Stimulated activated CD8-positive, alpha-beta memory T cell treated with anti-CD3 and anti-CD28 coated beads, Interleukin-4, amount 100 ng/mL, for 24 hours (primary cell): ENCODE measurements at places on chromosomes 13 and 19.
A peak's percentile ranks its signal among the peaks of the same experiment; 100 is the strongest.

DNA sequence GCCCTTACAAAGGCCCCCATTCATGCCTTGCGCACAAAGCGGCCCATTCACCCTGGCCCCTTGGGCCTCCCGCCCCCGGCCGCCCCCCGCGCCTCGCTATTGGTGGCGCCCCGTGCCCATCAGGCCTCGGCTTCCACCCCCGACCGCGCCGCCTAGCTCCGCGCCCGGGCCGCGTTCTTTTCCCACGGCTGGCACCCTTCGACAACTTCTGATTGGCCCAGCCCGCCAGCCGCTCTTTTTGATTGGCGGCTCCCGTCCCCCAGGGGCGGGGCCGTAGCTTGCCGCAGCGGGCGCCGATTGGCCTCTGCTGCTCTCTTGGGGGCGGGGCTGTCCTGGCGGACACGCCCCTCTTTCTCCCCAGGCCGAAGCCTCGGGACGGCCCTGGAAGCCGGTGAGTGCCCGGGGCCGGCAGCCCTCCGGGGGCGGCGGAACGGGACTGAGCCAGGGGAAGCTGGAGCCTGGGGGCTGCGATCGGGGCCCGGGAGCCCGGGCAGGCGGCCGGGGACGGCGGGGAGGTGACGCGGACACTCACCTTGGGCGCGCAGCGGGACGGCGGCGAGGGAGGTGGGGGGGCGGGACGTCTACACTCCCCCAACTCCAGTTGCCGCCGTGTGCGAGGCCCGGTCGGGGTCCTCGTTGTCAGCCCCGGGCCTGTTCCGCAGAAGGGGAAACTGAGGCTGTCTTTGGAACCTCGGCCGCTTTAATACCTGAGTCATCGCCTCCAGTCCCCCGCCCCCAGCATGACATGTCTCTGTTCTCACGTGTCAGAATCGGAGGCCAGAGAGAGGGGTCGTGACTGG, at the start of gene MYH14:
Gene MYH14 (plus strand): TSS at position 342 of the 800 bp plus-strand sequence. CDS start 6,744 bp downstream, outside the sequence.
- peak; percentile 2 for DNase-seq

- no peak for DNase-seq
Observed at GRCh38 chr19:34391813-34392212, 12.4 kb upstream of the PDCD2L start.

- no peak for DNase-seq
Observed at GRCh38 chr19:19006213-19006612, 27.1 kb downstream of the SUGP2 start.

GRCh38 chr13:109715902-109716301, 70.5 kb downstream of the IRS2 start:
- no peak for DNase-seq

GRCh38 chr13:40596484-40596883, 70.0 kb downstream of the FOXO1 start:
- DNase-seq: no peak

GRCh38 chr19:47495478-47496372, 11.7 kb upstream of the KPTN start:
- no peak for DNase-seq

GRCh38 chr19:43028866-43029265, 2.6 kb upstream of the PSG11 start:
- DNase-seq: no peak

GRCh38 chr19:30393046-30393445, 20.9 kb downstream of the ZNF536 start:
- DNase-seq: no peak

DNA sequence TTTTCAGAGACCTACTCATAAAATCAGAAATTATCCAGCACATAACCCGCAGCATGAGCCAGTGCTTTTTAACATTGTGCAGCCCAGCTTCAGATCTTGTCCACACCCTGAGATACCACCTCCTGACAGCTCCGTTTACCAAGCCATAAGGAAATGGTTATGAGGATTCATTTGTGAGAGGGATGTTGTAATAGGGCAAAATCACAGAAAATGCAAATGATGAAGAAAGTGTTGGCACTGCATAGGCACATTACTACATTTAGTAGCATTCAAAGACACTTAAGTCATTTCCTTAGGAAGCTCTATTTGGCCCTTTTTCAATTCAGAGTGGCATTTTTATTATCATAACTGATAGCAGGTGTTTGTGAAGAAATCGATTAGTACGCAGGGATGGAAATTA, 277.5 kb downstream of the DNAJC15 start:
- DNase-seq: no peak

- DNase-seq: no peak
Observed at GRCh38 chr19:1017115-1017905, 3.6 kb downstream of the TMEM259 start.

DNA sequence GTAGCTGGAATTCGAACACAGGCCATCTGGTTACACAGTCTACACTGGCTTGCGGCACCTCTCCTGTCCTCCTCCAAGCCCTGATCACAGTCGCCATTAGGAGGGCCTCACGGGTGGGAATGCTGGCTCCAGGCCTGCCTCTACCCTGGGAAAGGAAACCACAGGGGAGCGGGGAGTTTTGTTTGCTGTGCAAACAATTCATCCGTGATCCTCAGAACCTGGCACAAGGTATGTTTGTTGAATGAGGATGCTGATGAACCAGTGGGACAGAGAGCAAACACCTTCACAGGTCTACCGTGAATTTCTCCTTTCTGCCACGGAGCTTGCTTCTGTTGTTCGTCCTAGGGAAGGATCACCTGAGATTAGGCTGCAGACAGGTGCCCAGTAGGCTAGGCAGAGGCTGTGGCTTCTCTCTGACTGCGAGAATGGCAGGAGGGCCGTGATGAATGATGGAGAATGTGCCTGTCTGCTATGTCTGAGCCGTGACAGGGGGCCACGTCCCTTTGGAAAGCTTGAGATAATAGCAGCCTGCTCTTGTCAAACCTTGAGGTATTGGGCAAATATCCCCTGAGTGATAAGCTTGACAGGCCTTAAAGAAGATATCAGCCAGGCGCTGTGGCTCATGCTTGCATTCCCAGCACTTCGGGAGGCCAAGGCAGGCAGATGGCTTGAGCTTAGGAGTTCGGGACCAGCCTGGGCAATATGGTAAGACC, 36.7 kb downstream of the PIN1 start:
- DNase-seq: no peak

DNA sequence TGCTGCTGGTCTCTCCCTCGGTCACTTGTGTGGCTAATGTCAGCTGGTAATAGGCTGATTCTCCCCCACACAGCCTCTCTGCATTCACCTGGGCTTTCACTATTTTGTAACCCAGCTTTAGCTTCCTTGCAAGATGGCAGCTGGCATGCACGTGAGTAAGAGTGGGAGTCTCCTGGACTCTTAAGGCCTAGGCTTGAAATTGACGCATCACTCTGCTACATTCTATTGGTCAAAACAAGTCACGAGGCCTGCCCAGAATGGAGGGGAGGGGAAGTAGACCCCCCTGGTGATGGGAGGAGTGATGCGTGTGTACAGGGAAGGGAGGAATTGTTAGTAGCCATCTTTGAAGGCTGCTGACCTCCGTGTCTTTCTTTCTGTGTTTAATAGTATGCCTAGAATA, 24.9 kb upstream of the PNMA8B start:
- DNase-seq: no peak

DNA sequence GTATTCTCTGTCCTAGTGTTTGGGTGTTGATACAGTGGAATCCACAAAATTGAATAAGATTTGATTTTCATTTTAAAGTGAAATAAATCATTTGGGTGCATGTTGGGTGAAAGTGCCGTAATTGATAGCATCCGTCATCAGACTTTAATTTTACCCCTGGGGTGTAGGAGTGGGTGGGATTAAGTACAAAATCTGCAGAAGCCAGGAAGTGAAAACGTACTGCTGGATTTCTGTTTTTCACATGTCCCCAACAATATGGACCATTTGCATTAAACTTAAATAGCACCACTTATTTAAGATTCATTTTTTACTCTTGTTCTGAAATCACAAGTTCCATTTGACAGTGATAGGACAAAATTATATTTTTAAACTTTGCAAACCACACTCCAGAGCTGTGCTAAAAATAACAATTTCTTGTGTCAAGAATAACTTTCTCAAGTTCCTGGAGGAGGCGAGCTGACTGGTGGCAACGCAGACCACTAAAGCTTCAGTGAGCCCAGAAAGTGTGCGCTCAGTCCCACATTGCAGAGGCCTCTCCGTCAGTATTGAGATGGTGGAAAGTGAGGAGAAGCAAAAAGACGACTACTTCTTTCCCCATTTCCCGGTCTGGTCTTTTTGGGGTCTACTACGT, 71.3 kb downstream of the ARHGEF7 start:
- DNase-seq: no peak

DNA sequence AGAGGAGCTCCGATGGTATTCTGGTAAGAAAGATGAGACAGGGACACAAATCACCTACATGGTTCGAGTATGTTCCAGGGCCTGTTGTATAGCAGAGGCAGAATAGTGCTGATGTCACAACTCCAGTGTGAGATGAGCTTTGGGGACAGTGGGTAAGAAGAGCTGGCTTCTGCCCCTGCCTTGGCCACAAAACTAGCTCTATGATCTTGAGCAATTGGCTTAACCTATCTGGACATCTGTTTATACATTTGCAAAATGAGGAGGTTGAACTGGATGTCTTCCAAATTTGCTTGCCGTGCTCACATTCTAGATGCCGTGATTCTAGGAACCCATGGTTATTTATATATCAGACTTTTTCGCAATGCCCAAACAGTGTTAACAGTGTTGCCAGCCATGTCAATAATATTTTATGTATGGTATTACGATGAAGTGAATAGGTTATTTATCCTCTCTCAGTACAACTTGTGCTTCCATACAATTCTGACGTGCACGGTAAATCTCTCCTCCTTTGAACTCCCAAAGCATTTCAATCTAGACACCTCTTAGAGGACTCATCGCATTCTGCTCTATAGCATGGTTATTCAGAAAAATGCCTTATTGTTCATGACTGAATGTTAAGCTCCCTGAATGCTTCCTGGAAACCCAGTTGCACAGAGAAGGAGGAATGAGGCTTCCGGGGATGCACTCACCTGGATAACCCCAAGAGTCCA, 316.0 kb downstream of the FOXO1 start:
- no peak for DNase-seq

GRCh38 chr13:113853518-113854237, 10.2 kb downstream of the GAS6 start:
- no peak for DNase-seq
